ENCODE measurements at places on chromosomes 2 and 18.

GRCh38 chr2:220437938-220438337 is 810.5 kb downstream of the SLC4A3 start:
- no peak for DNase-seq

DNA sequence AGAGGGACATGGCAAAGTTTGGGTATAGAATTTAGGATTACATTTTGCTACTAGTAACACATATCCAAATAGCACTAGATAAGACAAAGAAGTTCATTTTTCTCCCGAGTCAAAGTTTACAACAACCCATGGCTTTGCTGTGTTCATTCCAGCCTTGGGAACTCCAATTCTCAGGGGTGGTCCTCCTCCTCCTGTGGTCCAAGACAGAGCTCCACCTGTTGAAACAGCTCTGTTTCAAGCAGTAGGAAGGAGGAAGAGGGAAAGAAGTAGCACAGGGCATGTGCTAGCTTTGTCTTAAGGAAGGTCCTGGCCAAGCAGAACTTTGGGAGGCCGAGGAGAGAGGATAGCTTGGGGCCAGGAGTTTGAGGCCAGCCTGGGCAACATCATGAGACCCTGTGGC is 113.8 kb upstream of the SIX2 start:
- no peak for DNase-seq

DNA sequence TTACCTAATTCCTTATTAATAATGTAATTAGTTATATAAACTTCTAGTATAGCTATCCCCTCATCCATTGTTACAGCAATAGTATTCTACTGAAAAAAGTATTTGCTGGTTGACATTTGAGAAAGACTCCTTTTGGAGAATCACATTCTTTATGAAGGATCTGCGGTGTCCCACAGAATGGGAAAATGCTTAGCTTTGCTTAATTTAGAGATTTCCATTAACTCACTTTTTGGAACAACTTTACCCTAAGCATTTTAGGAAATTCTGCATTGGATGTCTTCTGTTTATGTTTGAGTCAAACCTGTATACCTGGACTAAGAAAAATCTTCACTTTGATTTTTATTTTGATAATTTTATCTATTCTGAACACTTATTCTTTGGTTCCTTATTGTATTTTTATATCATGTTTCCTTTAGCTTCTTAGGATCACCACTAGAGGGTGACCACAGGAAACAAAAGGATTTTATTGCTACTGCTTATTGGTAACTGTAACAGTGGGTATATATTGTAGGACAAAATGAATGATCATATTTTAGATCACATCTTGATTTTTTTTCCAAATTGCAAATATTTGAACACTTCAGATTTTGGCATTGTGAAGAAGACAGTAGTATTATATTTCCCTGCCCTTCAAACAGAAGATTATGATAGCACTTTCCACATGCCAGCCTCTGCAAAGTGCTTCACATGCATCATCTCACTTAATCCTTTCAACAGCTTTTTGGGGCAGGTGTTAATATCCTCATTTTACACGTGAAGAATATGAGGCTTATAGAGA is 79.6 kb downstream of the MIB1 start:
- no peak for DNase-seq

GRCh38 chr2:131556998-131557397 is 29.3 kb downstream of the CCDC74A start:
- DNase-seq = no peak

DNA sequence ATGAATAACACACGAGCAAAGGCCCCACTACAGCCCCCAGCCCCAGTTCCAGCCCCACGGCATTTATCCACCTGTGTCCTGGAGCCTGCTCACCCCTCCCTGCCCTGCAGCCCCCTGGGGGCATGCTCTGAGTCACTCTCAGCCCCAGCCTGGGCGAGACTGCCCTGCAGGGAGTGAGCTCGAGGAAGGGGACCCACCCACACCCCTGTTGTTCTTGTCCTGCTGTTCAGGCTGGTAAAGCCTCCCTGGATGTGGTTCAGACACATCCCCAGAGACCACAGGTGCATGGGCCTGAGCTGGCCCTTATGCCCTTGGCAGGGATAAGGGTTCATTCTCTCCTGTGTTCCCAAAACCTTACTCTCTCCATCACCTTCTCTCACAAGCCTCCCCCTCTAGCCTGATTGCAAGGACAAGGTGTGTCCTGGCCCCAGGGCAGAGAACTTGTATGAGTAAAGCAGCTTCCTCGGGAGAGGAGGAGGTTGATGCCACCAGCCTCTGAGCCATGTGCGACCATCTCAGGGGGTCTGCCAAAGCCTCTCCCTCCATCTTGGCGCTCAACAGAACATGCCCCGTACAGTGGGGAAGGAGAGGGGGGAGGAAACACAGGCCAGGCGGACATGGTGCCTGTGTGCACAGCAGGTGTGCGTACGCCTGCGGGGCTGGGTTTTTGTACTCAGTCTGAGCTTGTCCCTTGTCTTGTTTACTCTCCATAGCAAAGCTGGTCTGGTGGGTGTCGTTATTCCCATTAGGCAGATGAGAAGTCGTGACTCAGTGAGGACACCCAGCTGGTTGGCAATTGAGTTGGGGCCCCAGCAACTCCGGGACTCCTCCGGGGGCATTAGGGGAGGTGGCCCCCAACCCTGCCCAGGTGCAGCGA is 64.4 kb downstream of the CIB4 start:
- no peak for DNase-seq

GRCh38 chr2:228725031-228725430 is 543.5 kb upstream of the SPHKAP start:
- DNase-seq = no peak

DNA sequence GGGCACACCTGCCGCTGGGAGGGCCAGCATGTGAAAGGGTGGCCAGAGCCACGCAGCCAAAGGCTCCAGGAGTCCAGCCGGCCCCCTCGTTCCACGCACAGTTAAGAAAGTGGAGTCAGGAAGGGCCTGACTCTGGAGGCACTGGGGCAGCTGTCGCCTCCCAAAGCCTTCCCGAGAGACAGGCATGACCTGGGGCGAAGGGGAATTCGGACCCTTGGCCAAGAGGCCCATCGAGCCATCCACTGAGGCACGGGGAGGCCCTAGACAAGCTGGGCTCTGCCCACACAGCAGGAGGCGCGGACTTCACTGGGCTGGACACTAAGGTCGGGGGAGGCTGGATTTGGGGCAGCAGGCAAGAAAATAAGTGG is 38.5 kb upstream of the SNED1 start:
- DNase-seq = no peak

GRCh38 chr18:42030586-42031182 is 75.7 kb downstream of the PIK3C3 start:
- no peak for DNase-seq

DNA sequence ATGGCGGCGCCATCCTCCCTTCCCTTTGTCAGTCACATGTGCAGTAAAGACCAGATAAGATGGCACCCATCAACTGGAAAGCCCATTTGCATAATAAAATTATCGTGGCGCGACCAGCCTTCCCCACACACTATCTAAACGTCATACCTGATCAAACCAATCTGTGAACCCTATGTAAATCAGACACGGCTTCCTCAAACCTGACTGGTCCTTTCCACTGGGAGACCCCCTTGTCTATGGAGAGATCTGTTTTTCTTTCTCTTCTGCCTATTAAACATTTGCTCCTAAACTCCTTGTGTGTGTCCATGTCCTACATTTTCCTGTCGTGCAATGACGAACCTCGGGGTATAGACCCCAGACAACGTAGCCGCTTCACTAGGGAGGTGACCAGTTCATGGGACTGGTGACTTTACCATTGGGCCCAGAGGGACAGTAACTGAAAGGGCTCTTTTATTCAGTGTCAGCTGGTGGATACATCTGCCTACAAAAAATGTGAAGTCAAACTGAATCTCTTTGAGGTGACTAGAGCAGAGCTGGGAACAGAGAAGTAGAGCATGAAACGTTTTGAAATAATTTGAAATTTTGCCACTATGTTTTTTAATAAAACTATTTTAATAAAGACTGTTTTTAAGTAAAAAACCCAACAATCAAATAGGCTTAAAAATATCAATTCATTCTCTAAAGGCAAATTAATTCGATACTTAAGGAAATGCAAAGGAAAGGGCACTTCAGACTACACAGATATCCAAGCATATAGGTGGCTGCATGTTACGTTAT is 87.5 kb downstream of the SOCS6 start:
- no peak for DNase-seq

DNA sequence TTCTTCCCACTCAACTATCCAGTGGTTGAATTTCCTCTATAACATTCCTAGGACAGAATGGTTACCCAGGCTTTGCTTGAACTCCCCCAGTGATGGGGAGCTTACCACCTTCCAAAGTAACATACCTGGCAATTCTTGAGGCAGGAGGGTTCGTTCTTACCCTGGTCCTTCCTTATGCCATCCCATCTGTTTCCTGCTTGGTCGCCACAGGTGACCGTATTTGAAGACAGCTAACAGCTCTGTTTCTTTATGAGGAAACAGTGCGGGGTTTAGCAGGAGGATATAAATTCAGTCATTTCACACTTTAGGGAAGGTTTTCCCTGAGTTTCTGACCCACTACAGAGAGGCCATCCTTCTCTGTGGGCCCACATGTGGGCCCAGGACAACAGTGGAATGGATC is 42.6 kb downstream of the FOSL2 start:
- DNase-seq = no peak

GRCh38 chr2:203070701-203071100 is 56.0 kb downstream of the NBEAL1 start:
- DNase-seq = no peak

GRCh38 chr2:39706945-39707344 is 41.2 kb downstream of the TMEM178A start:
- no peak for DNase-seq

DNA sequence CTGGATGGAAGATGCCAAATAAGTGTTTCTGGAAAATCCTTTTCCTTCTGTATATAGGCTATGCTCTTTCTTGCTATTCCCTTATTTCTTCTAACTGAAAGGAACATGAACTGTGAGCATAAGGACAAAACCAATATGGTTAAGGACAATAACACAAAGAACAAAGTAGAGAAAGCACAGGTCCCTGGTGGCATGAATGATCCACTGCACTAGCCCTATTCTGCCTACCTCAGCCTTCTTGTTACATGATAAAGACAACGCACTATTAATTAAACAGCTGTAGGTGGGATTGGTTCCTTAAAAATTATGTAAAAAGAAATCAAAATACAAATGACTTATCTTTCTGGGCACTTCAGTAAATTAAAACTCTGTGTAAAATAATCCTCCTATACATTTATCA is 1.9 kb upstream of the WDR75 start:
- DNase-seq = no peak

DNA sequence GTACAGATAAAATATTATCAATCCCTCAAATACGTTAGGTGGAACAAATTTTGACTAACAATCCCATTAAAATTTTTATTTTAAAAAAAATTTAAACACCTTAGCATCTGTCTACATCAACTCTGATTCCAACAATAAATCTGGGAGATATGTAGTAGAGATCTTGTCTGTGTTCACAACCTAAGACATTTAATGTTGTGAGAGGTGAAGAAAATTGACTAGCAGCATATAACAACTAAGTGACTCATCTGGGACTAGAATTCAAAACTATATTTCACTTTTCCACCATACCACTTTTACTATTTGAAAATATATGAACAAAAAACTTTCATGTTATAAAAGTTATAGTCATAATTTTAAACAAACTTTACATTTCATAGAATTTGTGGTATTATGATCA is 97.9 kb downstream of the ATAD2B start:
- DNase-seq = no peak

DNA sequence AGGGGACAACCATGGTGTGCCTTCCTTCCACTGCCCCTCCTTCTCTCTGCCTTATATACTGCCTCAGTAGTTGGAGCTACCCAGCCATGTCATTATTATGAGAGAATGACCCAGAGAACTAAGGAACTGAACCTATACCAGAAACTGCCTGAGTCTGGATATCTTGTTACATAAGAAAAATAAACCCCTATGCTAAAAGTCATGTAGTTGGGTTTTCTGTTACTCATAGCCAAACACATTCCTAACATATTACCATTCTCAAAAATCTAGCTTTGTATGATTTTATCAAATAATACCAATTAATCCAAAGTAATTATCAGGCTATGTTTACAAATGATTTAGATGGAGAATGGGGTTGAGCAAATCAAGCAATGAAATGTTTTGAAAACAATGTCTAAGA is 15.0 kb upstream of the KLF7 start:
- no peak for DNase-seq

GRCh38 chr18:61946449-61946848 is 53.6 kb upstream of the RNF152 start:
- no peak for DNase-seq

DNA sequence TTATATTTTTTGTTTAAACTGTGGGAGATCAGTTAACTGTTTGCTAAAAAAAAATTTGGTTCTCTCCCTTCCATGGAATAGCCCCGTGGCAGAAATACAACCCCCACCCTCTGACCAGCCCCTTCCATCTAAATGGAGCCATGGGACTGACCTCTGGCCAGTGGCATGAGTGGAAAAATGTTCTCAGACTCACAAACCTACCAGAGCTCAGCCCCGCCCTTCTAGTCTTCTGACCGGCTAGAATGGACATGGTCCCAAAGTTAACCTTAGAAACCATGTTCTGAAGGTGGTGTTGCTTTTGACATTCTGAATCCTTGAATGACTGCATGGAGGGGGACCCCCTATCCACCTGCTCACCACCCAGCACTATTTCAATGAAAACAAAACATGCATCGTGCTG is 1.3 kb upstream of the CHRNA1 start:
- DNase-seq = no peak

GRCh38 chr18:5103693-5104092 is 93.4 kb downstream of the AKAIN1 start:
- DNase-seq = no peak
